ENCODE measurements at places on chromosomes 6 and 20.

- no peak for DNase-seq
Measured at GRCh38 chr6:128807577-128807976, 75.4 kb upstream of the LAMA2 start.

GRCh38 chr20:59307270-59307669, 6.9 kb downstream of the EDN3 start:
- DNase-seq: no peak

GRCh38 chr6:30781743-30782424, 37.5 kb upstream of the IER3 start:
- no peak for DNase-seq

DNA sequence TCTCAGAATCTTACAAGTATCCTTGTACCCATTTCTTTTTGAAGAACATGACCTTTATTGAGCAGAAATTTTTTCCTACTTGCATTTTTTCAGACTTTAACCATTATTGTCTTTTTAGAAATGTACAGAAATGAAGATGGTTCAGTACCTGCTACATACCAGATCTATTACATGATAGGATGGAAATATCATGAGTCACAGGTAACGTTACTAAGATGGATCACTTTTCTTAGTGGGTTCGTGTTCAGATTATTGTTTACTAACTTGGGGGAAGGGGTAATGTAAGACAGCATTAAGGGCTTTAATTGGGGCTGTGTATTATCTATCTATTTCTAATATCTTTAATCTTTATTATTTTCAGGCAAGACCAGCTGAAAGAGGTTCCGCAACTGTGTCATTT, 31.9 kb downstream of the NDUFAF5 start:
- DNase-seq: no peak

DNA sequence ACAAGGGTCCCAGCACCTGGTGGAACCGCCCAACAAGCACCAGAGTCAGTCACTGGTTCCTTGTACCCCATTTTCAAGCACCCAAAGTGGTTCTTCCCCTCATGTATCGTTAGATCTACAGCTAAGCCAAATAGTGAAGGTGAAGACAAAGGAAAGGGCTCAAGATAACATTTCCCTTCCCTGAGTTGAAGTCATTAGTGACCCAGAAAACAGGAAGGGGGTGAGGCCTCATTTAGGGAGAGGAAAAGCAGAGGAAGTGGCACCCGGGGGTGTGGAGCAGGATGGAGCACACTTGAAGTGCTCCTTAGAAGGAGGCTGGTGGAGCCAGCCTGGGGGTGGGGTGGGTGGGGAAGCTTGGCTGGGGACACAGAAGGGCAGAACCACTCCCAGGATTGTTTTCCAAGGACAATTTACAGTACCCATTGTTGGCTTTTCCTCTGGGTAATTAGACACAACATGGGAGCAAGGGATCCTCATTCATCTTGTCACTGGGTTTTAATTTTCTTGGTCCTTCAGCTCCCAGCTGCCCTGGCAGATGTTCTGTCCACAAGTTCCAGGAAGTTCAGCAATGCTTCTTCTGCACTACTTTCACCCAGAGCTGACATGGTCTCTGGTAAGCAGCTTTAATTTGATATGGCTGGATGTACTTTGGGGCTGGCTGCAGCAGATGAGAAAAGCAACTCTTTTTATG, 73.3 kb upstream of the CD93 start:
- DNase-seq: no peak

- DNase-seq: no peak
Measured at GRCh38 chr6:5995949-5996713, 10.6 kb downstream of the NRN1 start.

DNA sequence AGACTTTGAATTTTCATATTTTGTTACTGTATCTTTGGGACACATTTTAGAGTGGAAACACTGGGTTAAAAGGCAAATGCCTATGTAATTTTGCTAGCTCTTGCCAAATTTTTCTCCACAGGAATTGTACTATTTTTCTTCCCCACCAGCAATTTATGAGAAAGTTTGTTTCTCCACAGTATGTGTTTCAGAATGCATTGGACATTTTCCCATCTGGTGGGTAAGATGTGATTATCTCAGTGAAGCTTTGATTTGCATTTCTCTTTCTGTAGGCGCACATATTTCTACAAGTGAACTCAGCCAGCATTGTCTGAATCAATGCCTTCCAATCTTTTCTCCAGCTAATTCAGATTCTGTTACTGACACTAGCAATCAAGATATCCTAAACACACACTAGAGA, 157.8 kb downstream of the RCAN2 start:
- DNase-seq: no peak

GRCh38 chr6:99181174-99181573, 168.3 kb downstream of the FAXC start:
- DNase-seq: no peak
